Activated gamma-delta T cell treated with Interleukin-2 at 50 U/mL for 16 hours (primary cell): ENCODE measurements at places on chromosomes 7 and 10.

GRCh38 chr10:89553064-89553734 is 17.8 kb upstream of the SLC16A12 start:
- DNase-seq = no peak

- DNase-seq = no peak
Observed at GRCh38 chr10:76115131-76115470, 683.7 kb downstream of the LRMDA start.

GRCh38 chr7:92614660-92615174 is 24.5 kb upstream of the FAM133B start:
- DNase-seq = no peak

DNA sequence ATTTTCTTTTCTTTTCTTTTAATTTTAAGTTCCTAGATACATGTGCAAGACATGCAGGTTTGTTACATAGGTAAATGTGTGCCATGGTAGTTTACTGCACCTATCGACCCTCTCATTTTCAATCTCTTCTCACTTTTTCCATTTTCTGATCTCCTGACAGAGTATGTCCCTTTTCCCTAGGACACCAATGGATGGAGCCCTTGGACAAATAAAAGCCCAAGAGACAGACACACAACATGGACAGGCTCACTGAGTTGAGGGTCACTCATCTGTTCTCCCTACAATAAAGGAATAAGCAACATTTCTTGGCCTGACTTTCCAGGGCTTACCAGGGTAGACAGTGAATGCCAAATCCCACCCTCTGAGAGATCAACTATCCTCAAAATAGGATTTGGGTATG is 15.2 kb upstream of the UBE2D1 start:
- no peak for DNase-seq

GRCh38 chr7:150451097-150451793 is 815 bp downstream of the GIMAP8 start:
- peak; percentile 69 for DNase-seq

GRCh38 chr7:2503056-2503941 is 16.3 kb upstream of the LFNG start:
- no peak for DNase-seq

DNA sequence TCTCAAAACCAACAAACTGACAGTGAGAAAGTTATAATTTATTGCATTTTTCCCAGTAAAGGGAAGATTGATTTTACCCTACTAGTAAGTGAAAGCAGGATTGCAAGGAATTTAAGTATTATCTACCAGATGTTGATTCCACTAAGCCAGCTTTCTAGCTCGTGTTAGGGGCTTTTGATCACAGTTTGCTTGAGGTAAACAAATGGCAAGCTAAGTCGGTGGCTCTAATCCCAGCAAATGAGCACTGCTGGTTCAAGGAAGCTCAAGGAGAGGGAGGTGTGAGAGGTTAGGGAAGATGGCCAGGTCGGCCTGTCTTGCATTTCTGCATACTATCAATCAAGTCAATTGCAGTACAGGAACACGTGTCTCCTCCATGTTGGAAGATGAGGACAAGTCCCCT is 448.7 kb upstream of the POM121L12 start:
- DNase-seq = no peak

DNA sequence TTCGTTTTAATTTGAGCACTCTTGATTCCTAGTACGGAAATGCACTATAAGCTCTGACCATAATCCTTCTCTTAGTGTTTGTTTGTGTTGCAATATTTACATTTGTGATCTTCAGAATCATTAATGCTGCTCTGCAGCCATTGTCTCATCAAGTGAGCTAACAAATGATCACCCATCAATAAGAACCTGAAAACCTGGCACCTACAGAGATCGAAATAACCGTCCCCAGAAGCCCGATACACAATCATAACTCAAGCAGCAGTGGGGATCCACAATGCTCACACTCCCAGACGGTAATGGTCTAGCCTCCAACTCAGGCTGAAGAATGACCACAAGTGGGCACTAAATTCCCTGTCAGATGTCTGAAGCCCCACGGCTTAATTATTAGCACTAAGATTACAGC is 156.0 kb upstream of the NFE2L3 start:
- no peak for DNase-seq

GRCh38 chr7:1096156-1097119 is 8.5 kb downstream of the GPER1 start:
- no peak for DNase-seq
